ENCODE measurements at places on chromosomes 1 and 21. TPM values are rescaled to one million over a fixed set of nuclear protein-coding genes. Genes with fewer than 3 reads are reported as not detected.

GRCh38 chr21:42806509-42807140 lies 72.7 kb downstream of the WDR4 start:
- peaks cover 5% of the 10 kb centered on the region for H3K4me1 ChIP-seq
- no peak for DNase-seq
- peak overlapping the region; percentile 58 for H3K27ac ChIP-seq
- no peaks in the 10 kb centered on the region for H3K27me3 ChIP-seq

- H3K4me3 ChIP-seq = no peak overlapping the region
- DNase-seq = no peak
- peaks cover 9% of the 10 kb centered on the region for H3K4me1 ChIP-seq
- no peaks in the 10 kb centered on the region for H3K27me3 ChIP-seq
Measured at GRCh38 chr1:46041974-46042373, 90.5 kb downstream of the PIK3R3 start.

- H3K4me3 ChIP-seq = peak overlapping the region; percentile 82
- H3K36me3 ChIP-seq = no peaks in the 10 kb centered on the region
- no peak for DNase-seq
- no peaks in the 10 kb centered on the region for H3K27me3 ChIP-seq
- no peak overlapping the region for H3K27ac ChIP-seq
Measured at GRCh38 chr1:92029241-92029922, 403 bp upstream of the EPHX4 start.

DNA sequence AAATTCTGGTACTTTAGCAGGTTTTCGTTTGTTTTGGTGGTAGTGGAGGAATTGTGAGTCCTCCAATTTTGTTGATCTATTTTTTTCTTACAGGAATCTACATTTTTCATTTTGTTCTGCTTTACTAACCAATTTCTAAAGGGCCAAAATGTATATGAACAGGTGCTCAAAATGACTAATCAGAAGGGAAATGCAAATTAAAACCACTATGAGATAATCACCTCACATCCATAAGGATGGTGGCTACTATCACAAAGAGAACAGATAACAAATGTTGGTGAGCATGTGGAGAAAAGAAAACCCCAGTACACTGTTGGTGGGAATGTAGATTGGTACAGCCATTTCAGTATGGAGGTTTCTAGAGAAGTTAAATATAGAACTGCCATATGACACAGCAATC lies 134.2 kb downstream of the LMO4 start:
- no peaks in the 10 kb centered on the region for H3K27me3 ChIP-seq
- no peak overlapping the region for H3K4me3 ChIP-seq
- no peaks in the 10 kb centered on the region for H3K4me1 ChIP-seq
- H3K27ac ChIP-seq = no peak overlapping the region
- H3K36me3 ChIP-seq = no peaks in the 10 kb centered on the region
- DNase-seq = no peak

The ATP1A2 gene
- 4.7 TPM for total RNA-seq

The RGS4 gene
- 13.1 TPM for total RNA-seq

GRCh38 chr1:194159941-194160340 lies 973.5 kb upstream of the B3GALT2 start:
- H3K27ac ChIP-seq = no peak overlapping the region
- no peaks in the 10 kb centered on the region for H3K27me3 ChIP-seq
- no peaks in the 10 kb centered on the region for H3K4me1 ChIP-seq
- H3K4me3 ChIP-seq = no peak overlapping the region
- DNase-seq = no peak

GRCh38 chr1:14064649-14065442 lies 364.9 kb downstream of the PRDM2 start:
- no peak overlapping the region for H3K27ac ChIP-seq
- no peaks in the 10 kb centered on the region for H3K36me3 ChIP-seq
- H3K4me1 ChIP-seq = no peaks in the 10 kb centered on the region
- no peak for DNase-seq
- H3K27me3 ChIP-seq = no peaks in the 10 kb centered on the region

DNA sequence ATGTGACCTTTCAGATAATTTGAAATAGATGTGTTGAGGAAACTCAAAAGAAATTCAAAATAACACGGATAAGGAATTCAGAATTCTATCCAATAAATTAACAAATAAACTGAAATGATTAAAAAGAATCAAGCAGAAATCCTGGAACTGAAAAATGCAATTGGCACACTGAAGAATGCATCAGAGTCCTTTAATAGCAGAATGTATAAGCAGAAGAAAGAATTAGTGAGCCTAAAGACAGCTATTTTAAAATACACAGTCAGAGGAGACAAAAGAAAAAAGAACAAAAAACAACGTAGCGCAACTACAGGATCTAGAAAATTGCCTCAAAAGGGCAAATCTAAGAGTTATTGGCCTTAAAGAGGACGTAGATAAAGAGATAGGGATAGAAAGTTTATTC lies 99.6 kb upstream of the SAMSN1 start:
- H3K36me3 ChIP-seq = no peaks in the 10 kb centered on the region
- no peak overlapping the region for H3K27ac ChIP-seq
- H3K4me1 ChIP-seq = no peaks in the 10 kb centered on the region
- no peaks in the 10 kb centered on the region for H3K27me3 ChIP-seq
- no peak overlapping the region for H3K4me3 ChIP-seq

- no peaks in the 10 kb centered on the region for H3K4me1 ChIP-seq
- DNase-seq = no peak
- no peaks in the 10 kb centered on the region for H3K36me3 ChIP-seq
- no peak overlapping the region for H3K4me3 ChIP-seq
- no peaks in the 10 kb centered on the region for H3K27me3 ChIP-seq
Measured at GRCh38 chr1:230414102-230414501, 12.0 kb downstream of the PGBD5 start.

DNA sequence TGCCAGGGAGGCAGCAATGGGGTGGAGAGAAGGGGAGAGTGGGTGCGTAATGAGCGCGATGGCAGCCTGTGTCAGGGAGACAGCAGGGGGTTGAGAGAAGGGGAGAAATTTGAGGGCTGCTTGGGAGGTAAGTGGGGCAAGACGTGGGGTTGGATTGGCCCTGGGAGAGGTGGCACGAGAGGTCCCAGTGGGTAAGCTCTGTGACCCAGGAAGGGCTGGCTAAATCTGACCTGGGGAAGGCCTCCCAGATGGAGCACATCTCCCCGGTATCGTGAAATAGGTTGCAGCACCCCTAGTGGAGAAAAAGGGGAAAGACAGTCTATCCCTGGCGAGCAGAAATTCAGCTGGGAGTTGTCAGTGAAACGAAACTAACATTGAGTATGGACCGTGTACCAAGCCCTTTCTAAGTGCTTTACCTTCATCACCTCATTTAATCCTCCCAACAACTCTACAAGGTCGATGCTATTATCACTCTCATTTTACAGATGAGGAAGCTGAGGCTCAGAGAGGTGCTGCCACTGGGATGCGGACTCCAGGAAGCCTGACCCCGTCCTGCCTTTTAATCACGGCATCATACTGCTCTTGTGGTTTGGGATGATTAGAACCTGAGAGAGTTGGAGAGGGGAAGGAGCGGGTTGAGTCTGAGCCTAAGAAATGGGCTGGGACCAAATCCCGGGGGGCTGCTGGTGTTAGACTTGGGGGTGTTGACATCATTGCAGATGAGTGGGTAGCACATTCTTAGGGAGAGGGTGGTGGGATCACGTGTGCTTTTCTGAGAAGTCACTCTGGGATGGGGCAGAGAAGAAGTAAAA lies 56.6 kb upstream of the RPL11 start:
- H3K27ac ChIP-seq = peak overlapping the region; percentile 44
- H3K36me3 ChIP-seq = no peaks in the 10 kb centered on the region
- no peak overlapping the region for H3K4me3 ChIP-seq
- H3K27me3 ChIP-seq = no peaks in the 10 kb centered on the region
- DNase-seq = peak; percentile 72

All from hepatocyte (in vitro differentiated cells).